Adrenal gland (tissue), 19 donors: ENCODE measurements at places on chromosomes 1 and 21. TPM values are rescaled to one million over a fixed set of nuclear protein-coding genes. Genes with fewer than 3 reads are reported as not detected.

The FCN3 gene
- total RNA-seq, result 14.8 TPM

The UBASH3A gene
- 0.36 TPM for total RNA-seq

The PTGFRN gene
- total RNA-seq, result 173 TPM

The C1orf115 gene
- 6.6 TPM for total RNA-seq

The CLCA2 gene
- not detected for total RNA-seq

The C1orf141 gene
- total RNA-seq, result not detected

The EDN2 gene
- not detected for total RNA-seq

The IL12RB2 gene
- not detected for total RNA-seq

The LRRC7 gene
- not detected for total RNA-seq

The ZNF648 gene
- total RNA-seq, result not detected

The BCL10 gene
- 28.1 TPM for total RNA-seq

The CYP4Z1 gene
- 0.22 TPM for total RNA-seq

The TMPRSS15 gene
- not detected for total RNA-seq

The PKNOX1 gene
- total RNA-seq, result 15.0 TPM

The NDC1 gene
- total RNA-seq, result 21.9 TPM

The TMEM269 gene
- total RNA-seq, result 1.1 TPM

The SORT1 gene
- 48.9 TPM for total RNA-seq

The DBT gene
- total RNA-seq, result 15.6 TPM
